Activated B cell treated with CpG ODN at 0.5 μM for 24 hours (primary cell): ENCODE measurements at places on chromosomes 12 and 14. TPM values are rescaled to one million over a fixed set of nuclear protein-coding genes. Genes with fewer than 3 reads are reported as not detected.

GRCh38 chr14:33420051-33420627 is 481.5 kb downstream of the NPAS3 start:
- DNase-seq, result no peak
- no peak overlapping the region for H3K27ac ChIP-seq
- H3K4me1 ChIP-seq, result no peaks in the 10 kb centered on the region
- H3K4me3 ChIP-seq, result no peak overlapping the region
- no peaks in the 10 kb centered on the region for H3K27me3 ChIP-seq
- H3K36me3 ChIP-seq, result no peaks in the 10 kb centered on the region

DNA sequence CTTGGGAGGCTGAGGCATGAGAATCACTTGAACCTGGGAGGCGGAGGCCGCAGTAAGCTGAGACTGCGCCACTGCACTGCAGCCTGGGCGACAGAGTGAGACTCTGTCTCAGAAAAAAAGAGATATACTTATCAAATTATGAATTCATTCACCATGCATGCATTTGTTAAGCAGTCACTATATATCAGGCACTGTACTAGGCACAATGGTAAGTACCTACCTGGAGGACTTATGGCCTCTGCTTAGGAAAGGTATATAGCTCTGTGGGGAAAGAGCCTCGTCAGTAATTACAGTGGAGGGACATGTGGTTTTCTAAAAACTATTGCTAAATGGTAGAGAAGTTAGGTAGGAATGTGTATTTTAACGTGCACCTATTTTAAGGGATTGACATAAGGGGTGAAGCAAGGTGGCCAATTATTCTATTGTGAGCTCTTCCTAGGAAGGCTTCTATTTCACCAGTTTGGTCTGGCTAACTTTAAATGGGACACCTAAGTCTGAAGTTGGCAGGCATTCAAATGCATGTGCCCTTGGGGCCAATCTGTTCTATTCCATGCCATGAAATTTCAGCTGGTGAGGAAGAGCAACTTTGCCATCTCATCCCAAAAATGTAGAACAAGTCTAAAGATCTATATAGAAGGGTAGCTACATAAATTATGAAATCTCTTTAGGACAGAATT is 15.0 kb downstream of the TCP11L2 start:
- peaks cover 84% of the 10 kb centered on the region for H3K36me3 ChIP-seq
- H3K27ac ChIP-seq, result no peak overlapping the region
- no peaks in the 10 kb centered on the region for H3K27me3 ChIP-seq
- no peak overlapping the region for H3K4me3 ChIP-seq
- no peaks in the 10 kb centered on the region for H3K4me1 ChIP-seq

GRCh38 chr12:124680863-124681778 is 113.7 kb upstream of the NCOR2 start:
- H3K27ac ChIP-seq, result no peak overlapping the region
- peaks cover 14% of the 10 kb centered on the region for H3K4me1 ChIP-seq
- no peak overlapping the region for H3K4me3 ChIP-seq
- peak; percentile 26 for DNase-seq

NGB gene
- not detected in 2 replicates for total RNA-seq

DNA sequence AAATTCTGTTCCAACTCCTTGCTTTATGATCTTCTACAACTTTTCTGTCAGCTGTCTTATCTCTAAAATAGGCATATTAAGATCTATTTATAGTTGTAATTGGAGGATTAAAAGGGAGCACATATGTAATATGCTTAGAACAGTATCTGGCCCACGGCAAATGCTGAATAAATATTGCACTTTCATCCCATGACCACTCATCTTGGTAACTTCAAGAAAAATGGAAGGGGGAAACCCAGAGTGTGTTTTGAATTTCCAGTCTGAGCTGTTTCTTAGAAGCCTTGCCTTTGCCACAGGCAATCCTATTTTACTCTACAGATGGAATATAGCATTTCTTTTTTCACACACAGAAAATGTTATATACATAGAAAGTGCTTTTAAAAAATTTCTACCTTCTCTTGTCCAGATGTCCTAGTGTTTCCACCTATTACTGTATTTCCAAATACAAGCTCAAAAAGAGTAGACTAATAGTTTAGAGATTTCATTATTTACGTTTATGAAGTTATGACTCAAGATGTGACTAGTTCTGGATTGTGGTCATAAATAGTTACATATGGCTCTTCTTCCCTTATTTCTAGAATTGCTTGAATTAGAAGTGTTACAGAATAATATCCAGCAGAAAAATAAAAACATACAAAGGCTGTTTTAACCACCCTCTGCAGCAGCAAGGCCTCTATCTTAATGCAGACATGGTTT is 6.2 kb upstream of the STXBP6 start:
- no peak overlapping the region for H3K4me3 ChIP-seq
- H3K4me1 ChIP-seq, result no peaks in the 10 kb centered on the region
- no peak overlapping the region for H3K27ac ChIP-seq
- no peaks in the 10 kb centered on the region for H3K36me3 ChIP-seq
- no peak for DNase-seq

GRCh38 chr14:21384494-21384851 is 654 bp upstream of the SUPT16H start:
- DNase-seq, result no peak
- H3K4me1 ChIP-seq, result peaks cover 40% of the 10 kb centered on the region
- peaks cover 48% of the 10 kb centered on the region for H3K36me3 ChIP-seq
- peak overlapping the region; percentile 96 for H3K4me3 ChIP-seq
- H3K27ac ChIP-seq, result peak overlapping the region; percentile 99

DNA sequence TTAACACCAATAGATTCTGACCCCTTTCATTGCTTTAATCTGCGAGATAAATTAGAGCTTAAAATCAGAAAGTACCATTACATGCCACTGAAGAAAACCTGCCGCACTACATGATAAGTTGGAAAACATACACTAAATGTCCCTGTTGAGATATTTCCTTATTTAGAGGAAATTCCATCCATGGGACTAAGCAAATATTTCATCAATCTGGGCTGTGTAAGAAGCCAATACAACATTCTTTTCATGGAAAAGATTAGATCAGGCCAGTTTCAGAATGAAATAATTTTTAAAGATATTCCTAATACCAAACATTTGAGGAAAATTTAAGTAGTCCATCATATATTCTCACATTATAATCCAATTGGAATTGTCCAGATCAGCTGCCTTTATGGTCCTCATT is 112.8 kb downstream of the LLPH start:
- H3K4me3 ChIP-seq, result no peak overlapping the region
- peaks cover 6% of the 10 kb centered on the region for H3K27me3 ChIP-seq
- no peaks in the 10 kb centered on the region for H3K36me3 ChIP-seq
- no peak overlapping the region for H3K27ac ChIP-seq
- DNase-seq, result no peak

DNA sequence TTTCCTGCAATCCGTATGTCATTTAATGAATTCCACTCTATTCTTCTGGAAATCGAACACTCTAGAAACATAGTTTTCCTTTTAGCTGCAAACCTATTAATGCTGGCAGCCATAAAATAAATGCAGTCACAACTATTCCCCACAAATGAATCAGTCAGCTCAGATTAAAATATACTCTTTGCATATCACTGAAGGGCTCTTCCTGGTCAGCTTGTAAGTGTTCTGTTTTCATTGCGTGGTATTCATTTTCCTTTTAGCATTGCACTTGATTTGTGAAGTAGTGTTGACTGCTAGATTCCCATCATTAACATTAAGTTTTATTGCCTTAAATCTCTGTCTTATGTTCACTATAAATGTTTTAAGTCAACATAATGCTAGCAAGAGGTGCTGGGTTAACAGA is 685.9 kb downstream of the DIO2 start:
- no peaks in the 10 kb centered on the region for H3K27me3 ChIP-seq
- no peak for DNase-seq
- no peaks in the 10 kb centered on the region for H3K36me3 ChIP-seq
- H3K27ac ChIP-seq, result no peak overlapping the region
- no peak overlapping the region for H3K4me3 ChIP-seq
- no peaks in the 10 kb centered on the region for H3K4me1 ChIP-seq

GRCh38 chr12:2023365-2023764 is 19.1 kb upstream of the DCP1B start:
- H3K4me1 ChIP-seq, result no peaks in the 10 kb centered on the region
- H3K27ac ChIP-seq, result no peak overlapping the region
- DNase-seq, result no peak
